ENCODE measurements at places on chromosomes 16 and 17. TPM values are rescaled to one million over a fixed set of nuclear protein-coding genes. Genes with fewer than 3 reads are reported as not detected.

GRCh38 chr17:47096343-47096742 lies 92.8 kb downstream of the CDC27 start:
- DNase-seq = no peak

DNA sequence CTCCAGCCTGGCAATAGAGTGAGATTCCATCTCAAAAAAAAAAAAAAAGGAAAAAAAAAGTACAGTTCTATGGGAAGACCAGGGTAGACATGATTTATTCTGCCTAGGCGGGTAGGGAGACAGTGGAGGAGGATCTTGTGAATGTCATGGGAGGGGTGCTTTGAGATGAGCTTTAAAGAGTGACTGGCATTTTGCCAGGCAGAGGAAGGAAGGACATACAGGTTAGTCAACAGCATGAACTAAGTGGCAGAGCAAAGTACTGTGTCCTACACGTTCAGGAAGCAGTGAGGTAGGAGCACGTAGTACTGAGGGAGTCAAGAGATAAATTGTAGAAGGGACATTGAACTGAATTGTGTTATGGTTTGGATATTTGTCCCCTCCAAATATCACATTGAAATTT lies 451.5 kb downstream of the TOX3 start:
- no peak for DNase-seq

DNA sequence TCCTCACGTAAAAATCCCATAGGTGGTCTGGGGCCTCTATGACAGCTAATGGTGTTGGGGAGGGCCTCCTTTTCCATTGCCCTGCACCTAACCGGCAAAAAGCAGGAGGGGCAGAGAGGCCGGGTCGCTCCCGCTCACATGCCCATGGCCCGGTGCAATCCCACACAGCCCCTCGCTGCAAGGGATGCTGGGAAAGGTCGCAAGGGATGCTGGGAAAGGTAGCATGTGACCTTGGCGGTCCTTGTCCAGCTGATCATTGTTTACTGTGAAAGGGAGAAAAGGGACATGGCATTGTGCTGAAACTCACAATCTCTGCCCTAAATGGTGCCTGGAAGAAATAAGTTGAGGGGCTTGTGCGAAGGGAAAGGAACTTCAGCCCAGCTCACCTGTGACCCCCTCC lies 10.0 kb downstream of the DEF8 start:
- DNase-seq = no peak

MBTPS1 gene
- total RNA-seq = 39.4 TPM

CDC6 gene
- 24.5 TPM for total RNA-seq

DNA sequence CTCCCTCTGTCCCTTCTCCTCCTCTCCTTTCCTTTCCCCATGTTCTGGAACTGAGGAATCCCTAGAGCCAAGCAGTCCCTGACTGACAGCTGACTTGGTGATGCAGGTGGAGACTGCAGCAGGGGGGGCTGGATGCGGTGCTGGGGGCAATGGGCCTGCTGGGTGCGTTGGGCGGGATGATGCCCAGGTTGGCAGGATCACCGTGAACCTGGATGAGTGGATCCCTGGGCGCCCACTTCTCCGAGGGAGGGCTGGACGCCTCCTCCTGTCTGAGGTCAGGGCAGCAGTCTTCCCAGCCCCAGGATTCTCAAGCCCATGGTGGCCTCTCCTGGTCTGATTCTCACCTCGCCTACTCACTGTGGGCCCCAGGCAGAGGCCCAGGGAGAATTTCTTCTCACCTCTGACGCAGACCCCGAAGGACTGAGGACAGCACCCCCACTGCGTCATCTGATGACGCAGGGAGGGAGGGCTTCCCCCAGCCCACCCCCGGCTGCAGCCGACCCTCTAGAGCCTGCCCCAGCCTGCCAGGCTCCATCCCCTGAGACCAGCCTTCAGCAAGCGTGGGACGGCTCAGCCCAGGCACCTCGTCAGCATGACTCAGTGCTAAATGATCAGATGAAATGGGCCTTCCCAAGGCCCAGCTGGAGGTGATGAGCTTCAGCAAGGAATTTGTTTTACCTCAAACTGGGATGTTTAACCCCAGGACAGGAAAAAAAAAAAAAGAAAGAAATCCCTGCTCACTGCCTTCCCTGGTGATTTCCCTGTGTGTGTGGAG lies 188.0 kb upstream of the TNRC6C start:
- no peak for DNase-seq

DNA sequence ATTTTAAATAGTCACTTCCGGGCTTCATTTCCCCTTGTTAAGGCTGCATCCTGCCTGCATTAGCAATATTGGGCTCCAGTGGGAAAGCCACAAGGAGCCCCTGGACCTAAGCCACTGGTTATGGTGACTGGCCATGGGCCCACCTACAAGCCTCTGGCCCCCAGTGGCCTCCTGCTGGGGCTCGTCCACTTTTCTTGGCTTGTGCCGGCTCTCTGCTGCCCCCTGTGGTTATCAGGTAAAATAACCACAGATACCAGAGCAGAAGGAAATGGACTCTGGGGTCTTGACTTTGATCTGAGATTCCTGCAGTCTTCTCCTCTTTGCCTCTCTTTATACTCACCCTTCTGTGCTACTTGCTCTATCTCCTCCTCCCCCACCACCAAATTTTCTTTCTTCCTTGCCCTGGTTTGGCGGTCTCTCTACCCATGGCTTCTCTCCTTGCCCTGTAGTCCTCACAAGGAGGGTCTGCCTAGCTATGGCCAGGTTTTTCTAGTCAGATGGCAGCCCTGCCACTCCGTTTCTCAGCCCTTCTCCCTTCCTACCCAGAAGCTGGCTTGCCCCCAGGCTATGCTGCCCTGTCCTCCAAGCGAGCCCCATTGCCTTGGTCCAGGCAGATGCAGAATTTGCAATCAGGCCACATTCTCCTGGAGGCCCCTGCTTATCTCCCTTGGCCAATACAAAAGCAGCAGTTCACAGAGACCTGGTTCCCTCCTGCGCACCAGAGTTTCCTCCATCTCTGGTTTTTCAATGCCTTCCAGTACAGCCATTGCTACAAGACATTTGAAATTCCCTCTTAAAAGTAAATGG lies 82.9 kb upstream of the RCVRN start:
- peak; percentile 36 for DNase-seq

DNA sequence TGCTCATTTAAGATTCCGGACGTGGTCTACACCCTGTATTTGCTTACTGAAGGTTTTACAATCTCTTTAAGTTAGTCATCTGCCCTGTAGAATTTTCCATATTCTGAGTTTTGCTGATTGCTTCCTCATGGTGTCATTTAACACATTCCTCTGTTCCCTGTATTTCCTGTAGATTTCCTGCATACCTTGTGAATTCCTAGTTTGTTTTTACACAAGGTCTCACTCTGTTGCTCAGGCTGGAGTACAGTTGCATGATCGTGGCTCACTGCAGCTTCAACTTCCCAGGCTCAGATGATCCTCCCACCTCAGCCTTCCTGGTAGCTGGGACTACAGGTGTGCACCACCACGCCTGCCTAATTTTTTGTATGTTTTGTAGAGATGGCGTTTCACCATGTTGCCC lies 66.8 kb downstream of the CMIP start:
- DNase-seq = no peak

- DNase-seq = no peak
Measured at GRCh38 chr16:73383195-73383987, 335.5 kb upstream of the ZFHX3 start.

GRCh38 chr17:43043307-43043706 lies 18.3 kb downstream of the RND2 start:
- DNase-seq = no peak

KRT31 gene
- 1.9 TPM for total RNA-seq

- DNase-seq = no peak
Measured at GRCh38 chr16:79212114-79212791, 388.3 kb downstream of the MAF start.

CTF1 gene
- 0.38 TPM for total RNA-seq

DNA sequence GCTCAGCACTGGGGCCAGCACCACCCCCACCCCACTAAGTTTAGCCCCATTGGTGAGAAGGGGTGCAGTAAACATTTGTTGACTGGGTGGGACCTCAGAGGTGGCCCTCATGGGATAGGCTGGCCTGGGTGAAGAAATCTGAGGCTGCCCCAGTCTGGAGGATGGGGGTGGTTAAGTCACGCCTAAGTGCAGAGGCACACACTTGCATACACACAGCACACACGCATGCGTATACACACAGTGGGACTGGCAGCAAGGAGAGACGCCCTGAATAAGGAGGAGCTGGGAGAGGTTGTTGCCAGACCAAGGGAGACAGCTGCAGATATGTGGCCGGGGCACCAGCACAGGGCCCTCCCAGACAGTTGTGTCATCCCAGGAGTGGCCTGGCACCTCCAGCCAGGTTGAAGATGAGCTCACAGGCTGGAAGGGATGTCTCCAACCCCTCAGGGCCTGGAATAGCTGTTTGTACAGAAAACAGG lies 3.0 kb upstream of the BCAR1 start:
- no peak for DNase-seq

DNA sequence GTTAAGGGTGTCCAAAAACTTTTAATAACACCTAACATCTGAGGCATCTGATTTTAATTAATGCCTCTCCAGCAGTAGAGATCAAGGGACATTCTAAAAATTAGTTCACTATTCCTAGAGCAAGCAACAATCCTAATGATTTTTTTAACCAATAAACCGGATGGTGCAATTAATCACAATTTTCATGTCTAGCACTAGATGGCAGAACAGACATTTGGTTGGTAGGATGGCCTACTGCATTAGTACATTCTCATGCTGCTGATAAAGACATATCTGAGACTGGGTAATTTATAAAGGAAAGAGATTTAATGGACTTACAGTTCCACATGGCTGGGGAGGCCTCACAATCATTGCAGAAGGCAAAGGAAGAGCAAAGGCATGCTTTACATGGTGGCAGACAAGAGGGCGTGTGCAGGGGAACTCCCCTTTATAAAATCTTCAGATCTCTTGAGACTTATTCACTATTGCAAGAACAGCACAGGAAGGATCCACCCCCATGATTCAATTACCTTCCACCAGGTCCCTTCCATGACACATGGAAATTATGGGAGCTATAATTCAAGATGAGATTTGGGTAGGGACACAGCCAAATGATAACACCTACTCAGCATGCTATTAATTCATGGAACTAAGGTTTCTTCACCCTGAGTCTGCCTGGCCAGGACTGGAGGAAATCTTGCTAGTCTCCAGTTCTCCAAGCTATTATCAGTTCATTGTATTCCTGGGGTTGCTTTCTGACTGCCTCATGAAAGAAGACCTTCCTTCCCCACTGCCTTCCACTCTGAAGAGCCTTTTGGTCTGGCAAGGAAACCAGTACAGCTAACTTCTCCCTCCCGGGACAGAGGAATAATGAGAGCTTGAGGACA lies 24.8 kb downstream of the HS3ST3A1 start:
- DNase-seq = no peak

DNA sequence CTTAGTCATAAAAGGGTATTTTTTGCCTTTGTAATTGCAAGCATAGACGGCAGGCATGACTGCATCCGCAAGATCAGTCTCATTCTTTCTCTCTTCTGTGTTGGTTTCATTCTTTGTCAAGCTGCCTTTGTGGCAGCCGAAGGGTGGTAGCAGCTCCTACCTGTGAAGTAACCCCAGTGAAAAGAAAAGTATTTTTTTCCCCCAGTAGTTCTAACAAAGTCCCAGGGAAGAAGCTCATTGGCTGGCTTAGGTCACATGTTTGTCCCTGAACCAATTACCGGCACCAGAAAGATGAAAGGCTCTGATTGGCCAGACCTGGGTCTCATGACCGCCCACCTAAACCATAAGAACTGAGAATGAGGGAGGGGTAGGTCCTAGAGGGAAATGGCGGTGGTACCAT lies 110.7 kb downstream of the RAP1GAP2 start:
- no peak for DNase-seq

GRCh38 chr17:19979917-19980770 lies 2.5 kb upstream of the AKAP10 start:
- no peak for DNase-seq

DNA sequence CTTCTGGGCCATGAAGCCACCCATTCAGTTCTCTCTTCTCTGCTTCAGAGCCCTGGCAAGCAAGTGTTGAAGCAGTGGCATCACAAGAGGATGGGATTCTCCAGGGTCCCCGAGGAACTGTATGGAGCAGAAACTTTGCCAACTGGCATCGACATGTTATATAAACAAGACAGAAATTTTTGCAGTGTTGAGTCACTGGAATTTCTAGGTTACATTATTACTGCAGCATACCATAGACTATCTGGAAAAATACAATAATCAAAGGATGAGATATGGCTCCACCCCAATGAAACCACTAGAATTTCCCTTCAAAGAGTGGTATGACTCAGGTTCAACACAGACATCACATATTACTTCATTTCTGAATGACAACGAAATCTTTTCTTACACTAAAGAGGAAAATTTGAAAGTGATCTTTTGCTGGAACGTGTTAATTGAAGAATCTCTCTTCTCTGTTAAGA lies 343.0 kb upstream of the DYNLRB2 start:
- no peak for DNase-seq

RETREG3 gene
- 40.0 TPM for total RNA-seq

TAT gene
- 0.09 TPM for total RNA-seq

- DNase-seq = no peak
Measured at GRCh38 chr16:56265746-56266145, 74.5 kb downstream of the GNAO1 start.

DNA sequence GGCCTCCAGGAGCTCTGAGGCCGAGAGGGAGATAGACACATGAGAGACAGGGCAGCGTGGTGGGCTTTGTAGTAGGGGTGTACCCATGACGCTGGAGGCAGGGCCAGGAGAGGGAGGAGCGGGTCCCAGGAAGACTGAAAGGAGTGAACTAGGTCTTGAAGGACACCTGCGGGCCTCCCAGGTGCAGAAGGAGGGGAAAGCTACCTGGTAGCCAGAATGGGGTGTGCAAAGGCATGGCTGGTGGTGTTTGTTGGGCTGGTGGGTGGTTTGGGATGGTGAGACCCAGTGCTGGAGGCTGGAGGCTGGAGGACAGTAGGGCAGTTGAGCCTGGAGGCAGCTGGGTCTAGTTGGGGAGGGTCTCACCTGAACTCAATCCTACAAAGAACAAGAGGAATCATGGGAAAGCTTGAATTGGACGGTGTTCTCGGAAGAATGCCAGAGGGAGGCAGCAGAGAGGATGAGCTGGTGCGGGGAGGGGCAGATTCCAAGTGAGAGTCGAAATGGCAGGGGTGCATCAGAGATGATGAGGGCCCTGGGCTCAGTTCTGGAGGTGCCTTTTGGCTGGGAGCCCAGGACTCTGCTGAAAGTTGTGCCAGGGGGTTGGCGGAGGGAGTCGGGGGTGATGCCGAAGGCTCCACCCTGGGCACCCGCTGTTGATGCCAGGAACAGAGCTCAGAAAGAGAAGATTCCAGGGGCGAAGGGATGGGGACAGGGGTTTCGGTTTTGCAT lies 21.2 kb downstream of the C1QTNF1 start:
- DNase-seq = no peak

GRCh38 chr16:54398986-54399385 lies 112.4 kb upstream of the IRX3 start:
- no peak for DNase-seq

GRCh38 chr16:86363836-86364618 lies 146.3 kb upstream of the FOXF1 start:
- no peak for DNase-seq

GRCh38 chr17:59884861-59885260 lies 7.9 kb downstream of the TUBD1 start:
- no peak for DNase-seq

Measured in thymus (tissue), 14 donors.